ENCODE measurements at places on chromosomes 3 and 15.

DNA sequence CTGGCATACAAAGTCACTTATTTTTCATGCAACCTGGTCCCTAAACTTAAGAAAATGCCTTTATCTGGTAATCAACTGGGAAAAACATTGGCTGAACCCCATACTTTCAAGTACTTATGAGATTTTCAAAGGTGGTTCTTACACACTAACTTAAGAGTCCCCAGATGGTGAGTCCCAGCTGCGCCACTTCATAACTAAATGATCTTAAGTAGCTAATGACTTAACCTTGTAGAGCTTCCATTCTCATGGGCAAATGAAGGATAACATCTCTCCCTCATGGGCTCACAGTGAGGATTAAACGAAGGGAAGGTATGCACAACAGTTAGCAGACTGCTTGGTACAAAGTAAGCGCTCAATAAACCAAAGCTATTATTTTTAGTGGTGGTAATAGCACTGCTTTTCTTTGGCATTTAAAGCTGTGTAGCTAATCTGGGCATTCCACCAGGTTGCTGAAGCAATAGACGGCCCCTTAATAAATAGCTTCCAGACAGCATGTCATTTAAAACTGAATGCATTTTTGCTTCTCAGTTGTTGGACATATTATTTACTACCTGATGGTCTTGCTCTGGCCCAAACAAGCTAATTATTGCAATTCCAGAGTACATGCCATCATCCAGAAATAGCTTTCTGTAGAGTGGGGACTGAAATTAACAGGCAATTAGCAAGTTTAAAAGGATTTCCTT, 55.4 kb downstream of the LIPC start:
- DNase-seq: no peak

- no peak for DNase-seq
Measured at GRCh38 chr15:70257573-70258248, 160.0 kb upstream of the TLE3 start.

DNA sequence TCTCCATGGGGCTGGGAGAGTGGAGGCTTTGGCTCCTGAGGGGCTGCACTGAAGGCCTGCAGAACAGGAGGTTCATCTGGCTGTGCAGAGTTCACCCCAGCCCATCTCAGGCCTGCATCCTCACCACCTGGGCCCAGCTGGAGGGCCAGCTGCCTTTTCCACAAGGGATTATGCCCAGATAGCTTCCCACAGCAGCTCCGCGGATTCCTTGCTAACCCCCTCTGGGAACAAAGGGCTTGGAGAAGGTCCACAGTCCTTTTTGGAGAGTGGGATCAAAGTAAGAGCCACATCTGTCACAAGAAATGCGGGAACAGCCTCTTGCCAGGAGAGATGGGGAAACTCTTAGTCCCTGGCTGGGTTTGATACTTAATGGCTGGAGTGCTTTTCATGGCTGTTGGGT, 164.7 kb upstream of the RGMA start:
- DNase-seq: no peak

DNA sequence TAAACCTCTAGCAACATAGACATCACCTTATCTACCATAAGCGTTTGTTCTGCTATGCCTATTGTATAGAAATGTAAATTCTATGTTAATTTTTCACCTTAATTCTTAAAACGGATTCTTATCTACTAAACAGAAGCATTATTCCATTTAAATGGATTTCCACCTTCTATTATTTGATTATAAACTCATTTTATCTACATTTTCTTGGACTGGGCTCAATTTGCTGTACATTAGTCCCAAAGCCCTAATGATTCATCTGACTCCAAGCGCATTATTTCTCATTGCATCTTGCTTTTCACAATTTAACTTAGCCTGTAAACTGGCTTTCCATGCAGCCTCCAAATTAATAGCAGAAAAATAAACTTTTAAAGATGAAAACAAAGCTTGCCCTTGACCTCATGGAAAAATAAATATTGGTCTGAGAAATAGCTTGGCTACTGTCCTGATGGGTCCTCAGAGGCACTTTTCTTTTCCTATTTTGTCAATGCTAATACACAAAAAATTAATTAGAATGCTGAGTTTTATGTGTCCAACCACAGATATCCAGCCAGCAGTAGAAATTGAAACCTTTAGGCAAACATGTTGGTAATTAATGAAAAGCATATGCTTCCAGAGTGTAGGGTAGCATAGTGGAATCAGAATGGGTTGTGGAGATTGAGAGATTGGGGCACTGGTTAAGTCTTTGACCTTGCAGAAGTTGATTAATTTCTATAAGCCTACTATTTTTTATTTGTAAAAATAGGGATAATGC, 81.4 kb upstream of the CFAP20DC start:
- no peak for DNase-seq

- DNase-seq: no peak
Measured at GRCh38 chr15:80906159-80906766, 83.4 kb downstream of the MESD start.

GRCh38 chr15:57440799-57441198, 64.5 kb downstream of the CGNL1 start:
- DNase-seq: no peak

GRCh38 chr3:8641472-8641871, 3.1 kb downstream of the SSUH2 start:
- DNase-seq: no peak

GRCh38 chr15:92614791-92615785, 40.5 kb downstream of the FAM174B start:
- no peak for DNase-seq

- DNase-seq: no peak
Measured at GRCh38 chr3:73069775-73070444, 8.5 kb downstream of the EBLN2 start.

DNA sequence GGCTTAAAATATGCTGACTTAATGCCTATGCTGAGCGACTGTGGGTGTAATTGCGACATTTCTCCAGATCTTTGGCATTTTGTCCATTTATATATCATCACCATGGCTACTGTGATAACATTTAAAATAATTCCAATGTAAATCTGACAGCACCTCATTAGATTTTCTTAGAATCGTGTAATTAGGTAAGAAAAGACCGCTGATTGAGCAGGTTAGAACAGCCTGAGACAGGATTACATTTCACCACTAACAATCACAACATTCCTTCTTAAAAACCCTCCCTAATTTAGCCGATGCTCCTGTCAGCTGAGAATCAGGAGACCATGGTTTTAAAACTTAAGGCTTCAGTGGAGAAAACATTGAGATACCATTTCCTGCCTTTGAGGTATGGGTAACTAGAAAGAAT, 455.3 kb upstream of the PDZRN3 start:
- no peak for DNase-seq

DNA sequence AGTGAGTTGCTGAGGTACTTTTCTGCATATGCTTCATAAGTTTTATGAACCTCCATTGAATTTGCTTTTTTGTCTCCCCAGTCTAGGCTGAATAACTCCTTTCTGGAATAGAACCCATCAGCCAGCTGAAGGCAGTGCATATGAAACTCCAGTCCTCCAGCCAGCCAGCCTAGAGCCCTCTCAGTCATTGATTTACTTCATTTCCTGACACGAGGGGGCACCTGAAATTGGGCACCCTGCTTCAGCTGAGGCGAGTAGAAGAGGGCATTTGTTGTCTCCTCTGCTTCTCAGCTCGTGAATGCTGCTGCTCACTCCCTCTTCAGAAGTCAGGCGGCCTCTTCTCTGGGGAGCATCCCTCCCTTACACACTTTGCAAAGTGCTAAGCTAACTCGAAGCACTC, 32.5 kb downstream of the CHST2 start:
- no peak for DNase-seq

DNA sequence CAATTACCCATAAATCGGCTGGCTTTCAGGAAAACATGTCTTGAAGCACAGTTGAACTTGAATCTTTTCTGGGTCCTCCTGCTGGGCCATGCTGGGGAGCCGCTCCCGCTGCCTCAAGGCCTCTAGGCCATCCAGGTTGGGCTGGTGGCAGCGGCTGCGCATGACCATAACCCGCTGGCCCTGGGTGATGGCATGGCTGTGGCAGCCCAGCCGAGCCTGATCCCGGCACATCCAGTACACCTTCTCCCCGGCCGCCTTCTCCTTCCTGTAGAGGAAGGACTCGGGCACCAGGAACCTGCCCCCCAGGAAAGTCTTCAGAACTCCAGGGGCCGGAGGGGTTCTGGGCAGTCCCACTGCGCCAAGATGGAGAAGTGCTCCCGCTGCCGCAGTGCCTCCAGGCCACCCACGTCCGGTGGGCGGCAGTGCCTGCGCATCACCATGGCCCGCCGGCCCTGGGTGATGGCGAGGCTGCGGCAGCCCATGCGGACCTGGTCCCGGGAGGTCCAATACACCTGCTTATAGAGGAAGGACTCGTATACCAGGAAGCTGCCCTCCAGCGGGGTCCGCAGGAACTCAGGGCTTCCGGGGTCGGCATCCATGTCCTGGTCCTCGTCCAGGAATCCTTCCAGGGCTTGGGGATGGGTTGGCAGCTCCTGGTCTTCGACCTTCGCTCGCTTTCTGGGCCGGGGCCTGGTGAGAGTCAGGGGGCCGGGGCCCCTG, 84.3 kb upstream of the FXR1 start:
- no peak for DNase-seq

GRCh38 chr3:45915518-45916231, 27.6 kb upstream of the CXCR6 start:
- DNase-seq: peak; percentile 91

Data from activated T-cell treated with anti-CD3 and anti-CD28 coated beads, Interleukin-2, amount 50 U/mL, for 72 hours (primary cell).